ENCODE measurements at places on chromosomes 11 and 22.

DNA sequence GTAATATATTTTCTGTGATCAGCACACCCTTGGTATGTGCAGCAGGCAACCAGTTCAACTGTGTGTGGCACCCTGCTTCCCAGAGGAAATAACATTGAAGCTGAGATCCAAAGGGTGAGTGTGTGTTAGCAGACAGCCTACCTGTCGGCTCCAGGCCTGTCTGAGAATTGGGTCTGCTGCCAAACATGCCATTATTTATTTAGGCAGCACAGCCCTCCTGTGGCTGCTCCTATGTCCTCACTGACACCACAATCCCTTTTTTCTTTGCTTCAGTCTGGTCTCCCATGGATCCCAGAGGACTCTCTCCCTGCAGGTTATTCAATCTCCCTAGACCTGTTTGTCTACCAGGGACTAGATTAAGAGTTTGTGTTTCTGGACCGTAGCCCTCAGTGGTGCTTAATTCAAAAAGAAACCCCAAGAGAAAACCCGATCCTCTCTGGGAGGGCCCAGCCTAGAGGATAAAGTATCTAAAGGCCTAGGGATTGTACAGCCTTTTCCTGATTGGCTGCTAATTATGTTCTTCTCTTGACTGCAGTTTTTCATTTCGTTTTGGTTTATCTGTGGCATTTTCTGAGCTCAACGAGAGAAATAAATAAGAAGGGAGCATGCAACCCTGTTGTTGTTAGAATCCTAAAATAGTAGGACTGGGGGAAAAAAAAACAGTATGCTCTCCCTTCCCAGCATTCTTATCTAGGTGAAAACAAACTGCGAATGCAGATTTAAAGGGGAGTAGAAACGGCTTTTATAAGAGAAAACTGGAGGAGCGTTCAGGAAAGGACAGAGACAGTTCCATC, 24.1 kb downstream of the KCNE3 start:
- DNase-seq = no peak

- no peak for DNase-seq
These were observed 19.2 kb downstream of the MICALL1 start for GRCh38 chr22:37925330-37925729.

DNA sequence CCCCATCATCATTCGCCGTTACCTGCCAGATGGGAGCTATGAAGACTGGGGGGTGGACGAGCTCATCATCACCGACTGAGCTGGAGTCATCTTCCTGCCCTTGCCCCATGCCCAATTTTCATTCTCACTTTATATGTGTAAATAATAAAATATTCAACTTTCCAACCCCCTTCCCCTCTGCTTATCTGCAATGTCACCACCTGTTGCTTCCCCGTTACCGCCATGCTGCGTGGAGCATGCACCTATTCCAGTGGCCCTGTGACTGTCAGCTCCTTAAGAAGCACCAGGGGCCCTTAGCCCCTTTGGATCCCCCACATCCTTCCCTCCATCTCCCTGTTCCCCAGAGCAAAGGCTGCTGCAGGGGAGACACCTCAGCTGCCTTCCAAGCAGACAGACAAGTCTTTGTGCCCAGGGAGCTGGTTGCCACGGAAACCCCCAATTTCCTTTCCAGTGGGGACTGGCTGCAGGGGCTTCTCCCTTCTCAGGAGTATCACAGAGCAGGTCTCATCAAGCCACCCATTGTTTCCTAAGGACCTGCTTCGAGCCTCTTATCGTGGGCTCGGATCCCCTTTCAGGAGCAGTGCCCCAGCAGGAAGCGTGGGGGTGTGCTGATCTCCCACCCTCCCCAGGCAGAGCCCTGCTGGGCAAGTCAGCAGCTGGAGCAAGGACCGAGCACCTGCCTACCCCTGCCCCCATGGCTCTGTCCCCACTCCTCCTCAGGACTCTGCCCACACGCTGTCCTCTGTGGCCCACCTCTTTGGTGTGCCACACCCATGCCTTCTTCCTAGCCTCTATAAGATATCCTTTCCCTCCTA, 14.3 kb downstream of the POLR2F start:
- no peak for DNase-seq

GRCh38 chr11:32100495-32100894, 9.6 kb downstream of the RCN1 start:
- DNase-seq = no peak

DNA sequence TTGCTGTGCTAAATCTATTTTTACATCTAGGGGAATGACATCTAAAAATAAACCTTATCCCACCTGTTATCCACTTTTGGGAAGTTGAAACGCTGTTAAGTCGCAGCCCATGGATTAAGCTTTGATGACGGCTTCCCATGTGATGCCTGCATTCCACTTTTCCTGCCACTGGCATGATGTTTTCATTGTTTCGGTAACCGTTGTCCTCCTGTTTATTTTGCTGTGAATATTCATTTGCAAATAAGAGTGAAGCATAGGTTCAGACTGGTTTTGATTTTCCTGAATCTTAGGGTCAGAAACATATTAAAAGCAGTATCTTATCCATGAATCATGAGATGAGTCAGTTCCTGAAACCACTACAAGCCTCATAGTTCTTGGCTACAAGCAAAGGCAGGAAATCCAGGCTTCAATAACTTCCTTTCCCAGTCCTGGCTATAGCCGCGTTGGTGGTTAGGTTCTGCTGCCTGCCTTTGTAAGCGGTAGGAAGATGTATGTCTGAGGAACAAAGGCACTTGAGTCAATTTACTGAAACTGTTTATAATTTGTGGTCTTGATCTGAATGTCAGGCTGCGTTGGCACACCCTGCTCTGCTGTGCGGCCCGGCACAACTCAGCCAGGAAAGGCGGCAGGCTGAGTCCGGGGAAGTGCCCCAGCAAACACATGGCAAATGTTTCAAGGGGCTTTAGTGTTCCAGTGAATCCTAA, 19.4 kb downstream of the TEAD1 start:
- peak; percentile 9 for DNase-seq
